ENCODE measurements at places on chromosomes 1 and 21. TPM values are rescaled to one million over a fixed set of nuclear protein-coding genes. Genes with fewer than 3 reads are reported as not detected.

GRCh38 chr1:110582378-110582777 lies 23.8 kb downstream of the KCNA2 start:
- H3K27ac ChIP-seq = no peak overlapping the region
- peaks cover 5% of the 10 kb centered on the region for H3K27me3 ChIP-seq
- H3K4me3 ChIP-seq = no peak overlapping the region
- no peaks in the 10 kb centered on the region for H3K4me1 ChIP-seq
- no peak for DNase-seq

The USH2A gene
- not detected for total RNA-seq

DNA sequence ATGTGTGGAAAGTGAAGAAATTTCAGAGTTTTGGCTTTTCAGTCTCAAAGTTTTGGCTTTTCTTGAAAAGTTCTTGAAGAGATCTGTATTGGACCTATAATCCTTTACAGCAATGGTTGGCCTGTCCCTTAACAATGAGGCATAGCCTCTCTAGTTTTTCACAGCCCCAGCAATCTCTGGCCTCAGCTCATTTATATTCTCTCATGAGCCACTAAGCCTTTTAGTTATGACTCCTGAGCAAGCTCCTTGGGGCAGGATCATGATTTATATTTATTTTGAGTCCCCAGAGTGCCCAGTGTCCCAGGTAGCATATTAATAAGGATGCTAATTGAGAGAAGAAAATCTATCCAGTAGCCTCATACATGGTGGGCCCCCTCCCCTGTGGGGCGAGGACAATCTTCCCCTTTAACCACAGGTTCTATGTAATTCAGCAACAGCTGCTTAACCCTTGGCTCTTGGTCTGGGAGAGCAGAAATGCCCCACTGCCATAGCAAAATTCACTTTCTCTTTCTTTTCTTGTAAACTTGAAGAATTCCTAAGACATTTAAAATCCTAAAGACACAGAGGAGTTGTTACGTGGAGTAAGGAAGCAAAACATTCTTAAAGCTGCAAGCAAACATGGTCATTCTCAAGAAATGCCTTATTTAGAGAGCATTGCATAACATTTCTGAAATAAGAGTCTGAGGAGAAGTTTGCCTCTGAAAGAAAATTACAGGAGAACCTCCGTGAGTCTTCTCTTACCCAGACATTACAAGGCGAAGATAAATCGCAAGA lies 6.3 kb downstream of the NGF start:
- H3K4me1 ChIP-seq = peaks cover 20% of the 10 kb centered on the region
- H3K27me3 ChIP-seq = no peaks in the 10 kb centered on the region
- no peaks in the 10 kb centered on the region for H3K36me3 ChIP-seq
- peak overlapping the region; percentile 26 for H3K27ac ChIP-seq
- DNase-seq = no peak

DNA sequence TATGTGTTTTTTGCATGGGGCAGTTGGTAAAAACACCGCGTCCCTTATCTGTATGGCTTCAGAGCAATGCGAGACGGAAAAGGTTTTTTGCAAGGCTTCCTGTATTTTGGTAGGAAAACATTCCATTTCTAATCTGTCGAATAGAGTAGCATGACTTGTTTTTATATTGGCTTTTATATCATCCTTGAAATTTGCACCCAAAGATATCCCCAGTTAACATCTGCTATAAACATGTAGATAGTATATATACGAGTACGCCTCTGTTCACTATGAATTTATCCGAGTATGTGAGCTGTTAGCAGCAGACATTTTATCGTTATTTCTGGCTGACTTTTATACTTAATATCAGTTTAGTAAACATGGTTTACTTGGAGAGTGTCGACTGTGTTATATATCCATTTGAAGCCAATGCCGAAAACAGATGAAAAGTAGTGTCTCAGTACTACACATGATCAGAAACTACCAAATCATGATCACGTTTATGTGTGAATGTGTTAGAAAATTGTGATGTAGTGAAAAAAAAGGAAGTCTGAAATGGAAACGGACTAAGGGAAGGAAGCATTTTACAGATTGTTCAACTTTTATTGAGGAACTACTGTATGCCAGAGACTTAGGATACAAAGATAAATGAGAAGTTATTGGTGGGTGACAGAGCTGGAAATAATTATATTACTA lies 1.0 kb downstream of the LEPR start:
- peak overlapping the region; percentile 99 for H3K27ac ChIP-seq
- H3K27me3 ChIP-seq = no peaks in the 10 kb centered on the region
- no peak for DNase-seq

DNA sequence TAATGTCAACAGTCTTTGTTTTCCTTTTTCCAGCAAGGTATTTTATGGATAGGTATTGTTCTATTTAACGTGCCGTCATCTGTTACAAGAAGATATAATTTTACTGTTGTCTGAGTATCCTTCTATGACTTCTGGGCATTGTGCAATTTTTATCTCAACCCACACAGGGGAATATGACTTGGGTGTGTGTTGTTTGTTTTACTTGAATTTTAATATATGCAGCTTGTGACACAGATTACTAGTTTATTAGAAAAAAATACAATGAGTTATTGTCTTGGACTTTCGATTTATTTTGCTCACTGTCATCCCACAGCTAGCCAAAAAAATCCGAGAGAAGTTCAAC lies 111.9 kb downstream of the CACHD1 start:
- H3K4me3 ChIP-seq = no peak overlapping the region
- H3K27ac ChIP-seq = no peak overlapping the region
- H3K27me3 ChIP-seq = no peaks in the 10 kb centered on the region
- H3K36me3 ChIP-seq = no peaks in the 10 kb centered on the region
- no peak for DNase-seq

GRCh38 chr21:44616591-44616926 lies 4.7 kb downstream of the KRTAP10-8 start:
- H3K27ac ChIP-seq = no peak overlapping the region
- H3K4me1 ChIP-seq = no peaks in the 10 kb centered on the region
- DNase-seq = no peak
- H3K4me3 ChIP-seq = no peak overlapping the region

DNA sequence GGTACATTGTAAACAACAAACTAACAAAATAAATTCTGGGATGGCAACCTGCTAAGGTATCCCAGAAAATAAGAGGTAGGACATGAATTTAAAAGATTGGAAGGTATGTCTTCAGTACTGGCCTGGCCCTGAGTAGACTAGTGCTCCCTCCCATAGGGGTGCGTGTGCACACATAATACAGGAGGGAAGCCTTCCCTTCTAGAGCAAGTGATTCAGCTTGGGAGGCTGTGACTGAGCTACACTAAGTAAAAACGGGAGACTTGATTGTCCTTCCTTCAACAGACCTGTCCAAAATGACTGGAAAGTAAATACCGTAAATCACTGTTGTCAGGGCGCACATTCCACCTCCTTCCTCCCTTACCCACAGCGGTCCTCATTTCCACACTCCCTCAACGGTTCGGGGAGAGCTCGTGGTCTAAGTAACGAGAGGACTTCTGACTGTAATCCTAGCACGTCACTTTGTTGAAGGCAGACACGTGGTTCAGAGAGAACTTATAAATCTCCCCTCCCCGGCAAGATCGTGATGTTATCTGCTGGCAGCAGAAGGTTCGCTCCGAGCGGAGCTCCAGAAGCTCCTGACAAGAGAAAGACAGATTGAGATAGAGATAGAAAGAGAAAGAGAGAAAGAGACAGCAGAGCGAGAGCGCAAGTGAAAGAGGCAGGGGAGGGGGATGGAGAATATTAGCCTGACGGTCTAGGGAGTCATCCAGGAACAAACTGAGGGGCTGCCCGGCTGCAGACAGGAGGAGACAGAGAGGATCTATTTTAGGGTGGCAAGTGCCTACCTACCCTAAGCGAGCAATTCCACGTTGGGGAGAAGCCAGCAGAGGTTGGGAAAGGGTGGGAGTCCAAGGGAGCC lies at the start of gene TGFB2:
Gene TGFB2, plus strand, starts transcription at position 523 of the 859 bp plus-strand sequence. CDS start 1,366 bp downstream, outside the sequence.
- no peak for DNase-seq
- H3K27ac ChIP-seq = peak within 1 kb of the TSS; percentile 73
- peaks cover 12% of the 10 kb centered on the region for H3K4me1 ChIP-seq
- peak within 1 kb of the TSS; percentile 70 for H3K4me3 ChIP-seq
- H3K27me3 ChIP-seq = no peaks in the 10 kb centered on the region
- no peaks in the 10 kb centered on the region for H3K36me3 ChIP-seq

The GLMP gene
- 61.1 TPM for total RNA-seq

GRCh38 chr21:22106720-22107410 lies 1108.7 kb downstream of the NCAM2 start:
- no peaks in the 10 kb centered on the region for H3K27me3 ChIP-seq
- DNase-seq = no peak
- H3K4me1 ChIP-seq = no peaks in the 10 kb centered on the region

All from upper lobe of right lung (tissue), 1 donor.